Non-pigmented ciliary epithelial cell (primary cell): ENCODE measurements at places on chromosomes 2 and 18.

DNA sequence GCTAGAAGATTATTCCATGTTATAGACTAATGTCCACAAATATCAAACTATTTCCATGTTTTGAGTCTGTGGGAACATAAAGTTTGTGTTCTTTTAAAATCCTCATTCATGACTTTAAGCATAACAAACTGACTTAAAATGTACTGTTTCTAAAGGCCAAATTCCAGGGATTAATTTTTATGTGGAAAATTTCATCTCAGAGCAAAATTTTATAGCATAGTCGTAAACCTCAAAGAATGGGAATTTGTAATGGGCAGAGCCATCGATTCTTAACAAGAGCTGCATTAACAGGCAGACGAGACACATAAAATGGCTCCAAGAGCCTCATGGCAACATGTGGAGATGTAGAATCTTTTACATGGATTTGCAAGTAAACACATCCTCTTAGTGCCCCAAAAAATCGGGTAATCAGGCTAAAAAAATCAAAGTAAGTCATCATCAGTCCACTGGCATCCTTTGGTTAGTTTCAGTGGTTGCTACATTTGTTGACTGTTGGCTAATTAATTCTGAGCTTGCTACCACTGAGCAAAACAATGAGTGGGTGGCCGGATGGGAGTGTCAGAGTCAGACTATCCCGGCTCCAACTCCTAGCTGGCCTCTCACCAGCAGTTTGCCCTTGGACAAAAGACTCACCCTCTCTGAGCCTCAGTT lies 119.6 kb downstream of the FAM210A start:
- DNase-seq, result no peak

DNA sequence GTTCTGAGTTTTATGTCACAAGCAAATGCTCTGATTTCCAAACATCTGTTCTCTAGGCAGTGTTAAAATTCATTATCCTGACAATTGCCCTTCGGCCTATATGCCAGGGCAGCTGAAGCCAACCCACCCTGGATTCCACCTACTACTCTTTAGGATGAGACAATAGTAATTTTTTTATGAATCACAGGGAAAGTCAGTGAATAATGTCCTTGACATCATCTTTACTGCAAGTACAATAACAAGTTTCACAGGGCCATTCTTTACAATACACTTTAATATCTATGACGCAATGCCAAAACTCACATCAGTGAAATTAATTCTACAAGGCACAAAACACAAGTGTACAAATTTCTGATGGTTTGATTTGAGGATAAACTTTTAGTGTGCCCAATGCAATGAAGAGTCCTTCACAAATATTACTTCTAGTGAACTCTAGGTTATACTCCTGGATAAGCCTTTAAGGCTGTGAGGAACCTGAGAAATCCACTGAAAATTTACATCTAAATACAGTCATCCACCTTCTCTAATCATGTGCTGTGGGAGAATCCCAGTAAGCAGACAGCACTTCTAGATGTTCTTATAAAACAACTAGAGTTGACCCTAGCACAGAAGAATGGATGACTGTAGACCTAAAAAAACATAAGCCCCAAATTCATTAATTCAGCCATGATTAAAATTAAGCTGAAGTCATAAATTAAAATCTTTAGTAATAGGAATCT lies 77.3 kb upstream of the CTLA4 start:
- DNase-seq, result no peak

- DNase-seq, result no peak
Measured at GRCh38 chr2:3641841-3642421, 16.1 kb upstream of the ALLC start.

- no peak for DNase-seq
Measured at GRCh38 chr2:176702131-176702530, 432.9 kb downstream of the MTX2 start.

DNA sequence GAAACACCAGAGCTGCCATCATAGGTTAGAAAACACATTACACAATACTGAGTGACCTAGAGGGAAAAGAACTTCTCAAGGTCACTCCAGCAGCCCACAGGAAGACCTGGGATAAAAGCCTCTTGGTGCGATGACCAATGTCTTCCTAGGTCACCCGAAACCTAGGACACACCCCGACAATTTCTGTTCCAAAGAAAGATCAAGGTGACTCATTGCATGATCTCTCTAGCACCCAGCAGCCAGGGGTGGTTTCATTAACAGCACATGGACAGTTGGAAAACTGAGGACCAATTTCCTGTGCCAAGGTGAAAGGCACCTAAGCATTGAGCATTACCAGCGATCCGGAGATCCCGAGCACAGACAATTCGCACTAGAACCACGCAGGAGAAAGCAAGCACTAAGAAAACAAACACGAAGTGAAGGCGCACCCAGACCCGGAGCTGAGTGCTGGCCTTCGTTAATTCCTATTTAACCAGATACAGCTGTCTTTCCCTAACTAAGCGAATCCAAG lies 1.5 kb downstream of the CACNB4 start:
- no peak for DNase-seq

GRCh38 chr2:34037157-34037556 lies 438.1 kb upstream of the FAM98A start:
- no peak for DNase-seq

DNA sequence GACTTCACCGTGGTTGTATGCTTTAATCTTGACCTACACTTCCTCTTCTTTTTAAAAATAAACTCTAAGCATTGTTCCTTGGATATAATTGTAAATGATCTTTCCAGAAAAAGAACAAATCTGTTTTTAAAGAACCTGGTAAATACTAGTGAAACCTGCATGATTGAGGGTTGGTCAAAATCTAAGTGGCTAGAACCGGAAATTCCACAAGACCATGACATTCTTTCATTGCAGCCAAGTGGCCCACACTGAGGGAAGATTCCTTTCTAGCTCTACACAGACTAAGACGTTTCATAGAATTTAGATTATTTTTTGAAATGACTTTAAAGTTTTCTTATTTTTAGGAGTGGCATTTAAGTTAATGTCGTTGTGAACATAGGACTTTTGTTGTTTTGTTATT lies 356.7 kb downstream of the NYAP2 start:
- no peak for DNase-seq

- no peak for DNase-seq
Measured at GRCh38 chr2:74921236-74921736, 37.2 kb upstream of the POLE4 start.

GRCh38 chr2:161357097-161357496 lies 48.9 kb downstream of the PSMD14 start:
- DNase-seq, result no peak

GRCh38 chr2:106261871-106262321 lies 67.8 kb upstream of the UXS1 start:
- no peak for DNase-seq

GRCh38 chr2:31785876-31786275 lies 205.1 kb upstream of the SRD5A2 start:
- no peak for DNase-seq

DNA sequence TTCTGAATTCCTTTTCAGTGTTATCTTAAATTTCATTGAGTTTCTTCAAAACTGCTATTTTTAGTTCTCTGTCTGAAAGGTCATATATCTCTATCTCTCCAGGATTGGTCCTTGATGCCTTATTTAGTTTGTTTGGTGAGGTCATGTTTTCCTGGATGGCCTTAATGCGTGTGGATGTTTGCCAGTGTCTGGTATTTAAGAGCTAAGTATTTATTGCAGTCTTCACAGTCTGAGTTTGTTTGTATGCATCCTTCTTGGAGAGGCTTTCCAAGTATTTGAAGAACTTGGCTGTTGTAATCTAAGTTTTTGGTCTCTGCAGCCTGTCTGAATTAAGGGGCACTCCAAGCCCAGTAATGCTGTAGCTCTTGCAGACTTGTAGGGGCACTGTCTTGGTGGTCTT lies 249.3 kb downstream of the ZNF385B start:
- no peak for DNase-seq

DNA sequence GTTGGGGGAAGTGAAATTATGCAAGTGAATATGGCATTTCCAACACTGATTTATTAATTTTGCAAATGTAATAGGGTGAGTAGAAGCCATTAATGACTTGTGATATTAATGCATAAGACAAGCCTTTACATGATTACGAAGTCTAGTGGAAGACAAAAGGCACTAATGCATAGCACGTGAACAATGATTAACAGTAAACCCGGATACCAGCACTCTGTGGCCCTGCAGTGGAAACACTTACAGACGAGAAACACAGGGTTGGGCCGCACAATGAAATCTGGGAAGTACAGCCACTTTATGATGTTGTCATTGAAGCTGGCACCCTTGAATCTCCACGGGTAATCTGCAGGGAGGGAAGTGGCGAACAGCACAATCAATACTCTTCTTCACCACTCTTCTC lies 233.4 kb downstream of the NAPG start:
- DNase-seq, result no peak

- peak; percentile 76 for DNase-seq
Measured at GRCh38 chr2:201466050-201466675, 14.6 kb downstream of the STRADB start.

DNA sequence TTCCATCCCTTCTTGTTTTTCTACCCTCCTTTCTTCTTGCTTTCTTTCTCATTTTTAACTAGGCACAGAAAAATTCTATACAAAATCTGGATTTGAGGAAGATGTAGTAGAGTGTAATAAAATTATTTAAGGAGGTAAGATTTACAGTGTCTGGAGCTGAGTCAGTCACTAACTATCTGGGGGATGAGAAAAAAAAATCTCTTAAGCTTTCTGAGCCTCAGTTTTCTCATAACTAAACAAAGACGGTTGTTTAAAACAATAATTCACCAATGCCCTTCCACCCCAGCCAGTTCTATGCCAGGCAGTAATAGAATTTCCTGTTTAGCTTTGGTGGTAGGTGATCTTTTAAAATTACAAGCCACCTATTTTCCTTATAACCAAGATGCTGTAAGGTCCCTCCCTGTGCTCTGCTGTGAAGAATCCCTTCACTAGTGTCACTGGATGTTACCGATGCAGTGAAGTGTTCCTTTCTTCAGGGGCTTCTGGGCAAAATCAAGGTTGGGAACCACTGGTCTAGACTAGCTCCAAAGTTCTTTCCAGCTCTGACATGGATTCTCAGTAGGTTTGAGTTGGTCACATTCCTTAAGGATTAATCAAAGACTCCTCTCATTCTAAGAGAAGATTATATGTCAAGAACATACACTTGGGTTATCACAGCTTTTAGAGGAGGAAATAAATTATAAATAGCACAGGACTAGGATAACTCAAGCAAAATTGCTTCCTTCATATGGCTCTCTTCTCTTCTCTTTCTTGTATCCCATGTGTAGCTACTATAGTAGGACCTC lies 289.0 kb downstream of the CDH2 start:
- peak; percentile 5 for DNase-seq

DNA sequence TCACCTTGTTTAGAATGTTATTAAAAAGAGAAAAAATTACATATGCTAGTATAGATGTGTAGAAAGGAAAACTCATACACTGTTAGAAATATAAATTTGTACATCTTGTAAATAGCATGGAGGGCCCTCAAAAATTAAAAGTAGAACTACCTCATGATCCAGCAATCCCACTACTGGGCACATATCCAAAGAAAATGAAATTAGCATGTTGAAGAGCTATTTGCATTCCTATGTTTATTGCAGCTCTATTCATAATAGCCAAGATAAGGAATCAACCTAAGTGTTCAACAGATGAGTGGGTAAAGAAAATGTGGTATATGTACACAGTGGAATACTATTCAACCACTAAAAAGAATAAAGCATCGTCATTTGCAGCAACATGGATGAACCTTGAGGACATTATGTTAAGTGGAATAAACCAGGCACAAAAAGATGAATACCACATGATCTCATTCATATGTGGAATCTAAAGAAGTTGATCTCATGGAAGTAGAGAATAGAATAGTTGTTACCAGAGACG lies 251.5 kb upstream of the THUMPD2 start:
- DNase-seq, result no peak
